ENCODE measurements at places on chromosomes 16 and 17.
A peak's percentile ranks its signal among the peaks of the same experiment; 100 is the strongest.

GRCh38 chr16:72889616-72890582, 158.0 kb downstream of the ZFHX3 start:
- DNase-seq = no peak

DNA sequence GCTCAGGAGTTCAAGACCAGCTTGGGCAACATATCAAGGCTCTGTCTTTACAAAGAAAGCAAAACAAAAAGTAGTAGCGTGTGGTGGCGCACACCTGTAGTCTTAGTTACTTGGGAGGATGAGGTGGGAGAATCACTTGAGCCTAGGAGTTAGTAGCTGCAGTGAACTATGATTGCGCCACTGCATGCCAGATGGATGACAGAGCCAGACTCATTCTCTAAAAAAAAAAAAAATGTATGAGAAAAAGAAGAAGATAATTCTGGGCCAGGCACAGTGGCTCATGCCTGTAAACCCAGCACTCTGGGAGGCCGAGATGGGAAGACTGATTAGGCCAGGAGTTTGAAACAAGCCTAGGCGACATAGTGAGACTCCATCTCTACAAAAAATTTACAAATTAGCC, 28.5 kb downstream of the STAT5B start:
- peak; percentile 34 for DNase-seq

DNA sequence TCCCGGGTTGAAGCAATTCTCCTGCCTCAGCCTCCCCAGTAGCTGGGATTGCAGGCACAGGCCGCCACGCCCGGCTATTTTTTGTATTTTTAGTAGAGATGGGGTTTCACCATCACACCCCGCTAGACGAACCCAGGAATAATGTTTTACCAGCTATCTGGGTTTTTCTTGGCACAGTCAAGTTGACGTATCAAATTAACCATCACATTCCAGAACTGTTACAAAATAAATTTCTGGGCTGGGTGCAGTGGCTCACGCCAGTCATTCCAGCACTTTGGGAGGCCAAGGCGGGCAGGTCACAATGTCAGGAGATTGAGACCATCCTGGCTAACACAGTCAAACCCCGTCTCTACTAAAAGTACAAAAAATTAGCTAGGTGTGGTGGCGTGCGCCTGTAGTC, 501.2 kb downstream of the SHISA9 start:
- no peak for DNase-seq

DNA sequence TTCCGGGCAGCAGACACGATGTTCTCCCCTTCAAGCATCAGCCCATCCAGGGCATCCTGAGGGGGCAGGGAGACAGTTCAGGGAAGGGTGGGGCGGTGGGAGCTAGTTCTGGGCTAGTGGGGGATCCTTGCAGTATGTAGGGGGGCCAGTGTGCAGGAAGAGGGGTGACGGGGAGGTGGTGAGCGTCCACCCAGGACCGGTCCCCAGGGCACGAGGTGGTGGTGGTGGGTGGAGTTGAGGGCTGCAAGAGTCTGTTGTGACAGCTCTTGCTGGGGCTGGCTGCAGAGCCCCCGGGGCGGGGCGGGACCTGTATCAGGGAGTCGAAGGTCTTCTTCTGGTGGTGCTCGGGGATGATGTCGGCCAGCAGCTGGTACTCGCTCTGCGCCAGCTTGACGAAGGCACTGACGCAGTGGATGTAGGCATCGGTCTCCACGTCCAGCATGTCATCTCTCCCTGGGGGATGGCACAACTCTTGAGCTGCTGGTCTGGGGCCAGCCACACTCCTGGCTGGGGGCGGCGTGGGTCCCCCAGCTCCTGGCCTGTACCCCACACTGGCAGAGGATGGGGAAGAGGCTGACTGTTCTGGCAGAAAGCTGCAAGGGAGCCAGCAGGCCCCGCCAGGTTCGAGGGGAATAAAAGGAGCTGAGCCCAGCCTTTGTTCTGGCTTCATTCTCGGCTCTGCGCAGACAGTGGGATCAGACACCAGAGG, 10.0 kb downstream of the ZACN start:
- no peak for DNase-seq

GRCh38 chr17:61333136-61333535, 66.5 kb upstream of the TBX2 start:
- no peak for DNase-seq

DNA sequence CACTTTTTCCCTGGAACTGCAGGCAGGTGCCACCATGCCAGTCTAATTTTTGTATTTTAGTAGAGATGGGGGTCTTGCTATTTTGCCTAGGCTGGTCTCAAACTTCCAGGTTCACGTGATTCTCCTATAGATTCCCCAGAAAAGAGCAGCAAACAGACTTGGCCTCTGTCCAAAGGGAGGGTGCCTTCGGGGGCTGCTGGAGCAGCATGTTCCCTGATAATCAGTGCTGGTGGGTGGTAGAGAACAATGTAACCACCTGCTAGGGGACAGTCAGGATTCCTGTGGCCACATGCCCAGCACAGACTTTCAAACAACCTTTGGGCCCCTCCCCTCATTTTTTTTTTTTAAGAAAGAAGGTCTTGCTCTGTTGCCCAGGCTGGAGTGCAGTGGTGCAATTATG, 14.2 kb upstream of the CCNF start:
- DNase-seq = no peak

DNA sequence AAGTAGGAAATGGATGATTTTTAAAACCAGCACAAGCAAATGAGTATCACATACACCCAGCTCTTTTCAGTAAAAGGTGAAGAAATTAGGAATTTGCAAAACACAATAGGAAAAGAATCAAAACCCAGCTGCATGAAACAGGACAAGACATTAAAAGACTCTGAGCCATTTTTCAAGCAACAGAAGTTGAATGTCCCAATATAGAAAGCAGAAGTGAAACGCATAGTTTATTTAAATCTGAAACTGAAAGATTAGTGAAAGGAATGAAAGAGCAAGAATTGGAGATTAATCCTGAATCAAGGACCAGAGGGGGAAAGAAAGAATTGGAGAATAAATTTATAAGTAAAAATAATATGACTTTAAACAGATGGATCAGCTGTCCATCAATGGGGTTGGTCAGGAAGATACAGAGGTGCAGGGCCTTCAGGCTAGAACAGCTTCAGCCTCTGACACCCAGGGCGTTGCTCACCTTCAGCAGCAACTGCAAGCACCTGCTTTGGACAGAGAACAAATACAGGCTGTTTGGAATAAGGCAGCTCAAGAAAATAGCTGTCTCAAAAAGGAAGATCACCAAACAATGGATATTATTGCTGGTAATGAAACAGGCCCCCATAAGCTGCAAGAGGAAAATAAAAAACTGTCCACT, 3.9 kb upstream of the ARHGAP17 start:
- no peak for DNase-seq

DNA sequence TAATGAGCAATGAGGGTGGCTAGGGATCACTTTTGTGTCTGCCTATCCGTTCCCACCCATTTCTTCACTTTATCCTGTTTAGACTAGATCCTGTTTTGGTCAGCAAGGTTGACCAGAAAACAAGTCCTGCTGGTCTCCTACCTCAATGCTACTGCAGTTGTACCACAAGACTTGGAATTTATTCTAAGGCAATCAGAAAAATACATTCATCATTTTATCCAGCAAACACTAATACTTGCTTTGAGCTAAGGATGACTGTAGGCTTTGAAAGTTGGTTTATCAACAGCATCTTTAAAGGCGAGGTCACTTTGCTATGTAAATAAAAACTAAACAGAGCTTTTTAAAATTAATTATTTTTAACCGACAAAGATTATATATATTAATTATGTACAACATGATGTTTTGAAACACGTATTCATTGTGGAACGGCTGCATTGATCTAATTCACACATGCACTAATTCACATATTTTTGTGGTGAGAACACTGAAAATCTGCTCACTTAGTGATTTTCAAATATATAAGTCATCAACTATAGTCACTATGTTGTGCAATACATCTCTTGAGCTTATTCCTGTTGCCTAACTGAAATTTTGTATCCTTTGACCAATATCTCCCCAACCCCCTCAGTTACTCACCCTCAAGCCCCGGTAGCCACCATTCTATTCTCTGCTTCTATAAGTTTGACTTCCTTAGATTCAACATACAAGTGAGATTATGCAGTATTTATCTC, 125.9 kb upstream of the HS3ST3A1 start:
- DNase-seq = no peak

GRCh38 chr16:10865991-10866966, 10.7 kb upstream of the CIITA start:
- no peak for DNase-seq

Measured in HL-60 (cell line).